ENCODE measurements at places on chromosomes 2 and 18.

GRCh38 chr2:25478736-25479135 is 137.0 kb upstream of the DNMT3A start:
- no peak for DNase-seq

GRCh38 chr18:59769129-59769865 is 72.1 kb upstream of the CCBE1 start:
- DNase-seq = no peak

GRCh38 chr18:54278615-54279014 is 9.3 kb downstream of the POLI start:
- DNase-seq = no peak

DNA sequence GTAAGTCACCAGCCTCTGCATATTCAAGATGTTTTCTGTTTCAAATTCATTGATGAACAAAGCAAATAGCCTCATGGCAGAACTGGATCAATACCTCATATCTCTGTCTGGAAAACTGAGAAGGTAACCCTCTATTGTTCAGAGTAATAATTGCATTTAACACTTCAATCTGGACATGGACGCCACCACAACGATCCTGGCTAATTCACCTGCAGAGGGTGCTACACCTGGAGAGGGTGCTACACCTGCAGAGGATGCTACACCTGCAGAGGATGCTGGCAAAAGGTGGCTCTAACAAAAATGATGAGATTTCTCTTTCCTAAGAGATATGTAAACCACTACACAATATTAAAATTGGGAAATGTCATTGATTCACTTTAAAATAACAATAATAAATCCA is 183.1 kb upstream of the HNRNPA3 start:
- DNase-seq = no peak

DNA sequence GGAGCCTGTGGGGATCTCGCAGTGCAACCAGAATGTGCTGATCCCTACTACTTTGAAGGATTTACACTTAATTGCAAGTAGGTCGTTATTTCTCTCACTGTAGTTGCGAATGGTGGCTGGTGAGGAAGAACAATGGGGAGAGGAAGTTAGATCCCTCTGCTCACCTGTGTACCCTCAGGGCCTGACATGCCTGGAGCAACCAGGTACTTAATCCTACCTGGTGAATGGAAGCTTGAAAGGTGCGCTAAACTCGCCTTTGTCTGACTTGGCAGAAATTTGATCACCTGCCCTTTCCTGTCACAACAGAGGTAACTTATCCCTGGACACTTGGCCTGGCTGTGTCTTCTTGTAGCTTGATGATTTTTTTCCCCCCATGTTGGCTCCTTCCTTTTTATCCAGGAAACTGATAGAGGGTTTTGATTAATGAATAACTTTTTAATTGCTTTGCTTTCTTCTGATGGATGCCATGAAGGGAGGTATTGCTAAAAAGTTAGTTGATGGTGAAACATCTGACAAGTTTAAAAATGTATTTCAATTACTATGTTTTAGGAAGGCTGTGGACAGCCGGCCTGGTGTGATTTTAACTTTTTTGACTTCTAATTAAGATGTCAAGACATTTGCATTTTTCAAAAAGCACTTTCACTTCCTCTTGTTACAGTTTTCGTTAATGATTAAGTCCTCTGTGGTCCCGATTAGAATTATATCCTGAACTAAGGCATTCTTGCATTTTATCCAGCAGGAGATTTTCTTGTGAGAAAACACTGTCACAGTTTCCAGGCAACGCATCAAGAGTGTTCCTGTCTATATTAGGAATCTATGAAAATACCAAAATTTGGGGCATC is 9.2 kb downstream of the SGPP2 start:
- DNase-seq = no peak

DNA sequence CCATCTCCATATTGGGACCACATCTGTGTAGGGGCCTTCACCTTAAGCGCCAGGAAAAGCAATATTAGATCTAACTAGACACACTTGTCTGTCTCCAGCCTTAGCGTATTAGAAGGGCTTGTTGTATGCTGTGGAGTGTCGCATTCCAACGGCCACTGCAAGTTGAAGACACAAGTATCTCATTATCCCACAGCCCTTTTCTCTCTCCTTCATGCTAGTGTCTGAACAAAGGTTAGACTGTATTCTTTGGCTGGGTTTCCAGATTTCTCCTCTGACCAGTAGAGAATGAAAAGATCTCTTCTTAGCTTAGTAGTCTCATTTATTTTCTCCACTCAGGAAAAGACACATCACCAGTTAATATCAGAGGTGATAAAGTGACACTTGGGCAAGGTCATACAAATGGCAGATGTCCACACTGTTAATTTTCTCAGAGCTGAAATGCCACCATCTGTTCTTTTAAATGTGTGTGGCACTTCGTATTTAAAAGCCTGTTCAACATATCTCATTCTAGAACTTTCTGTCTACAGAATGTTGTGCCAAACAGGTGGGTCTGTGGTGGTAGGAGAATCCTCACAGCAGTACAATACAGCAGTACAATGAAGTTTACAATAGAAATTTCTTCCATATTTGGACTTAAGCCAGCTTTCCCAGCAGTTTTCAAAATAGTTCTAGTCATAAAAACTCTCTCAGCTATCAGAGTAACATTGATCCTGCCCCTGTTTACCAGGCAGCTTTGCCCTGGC is 94.0 kb upstream of the ITGA6 start:
- no peak for DNase-seq

- DNase-seq = no peak
Observed at GRCh38 chr2:41464395-41464794, 583.4 kb upstream of the PKDCC start.

DNA sequence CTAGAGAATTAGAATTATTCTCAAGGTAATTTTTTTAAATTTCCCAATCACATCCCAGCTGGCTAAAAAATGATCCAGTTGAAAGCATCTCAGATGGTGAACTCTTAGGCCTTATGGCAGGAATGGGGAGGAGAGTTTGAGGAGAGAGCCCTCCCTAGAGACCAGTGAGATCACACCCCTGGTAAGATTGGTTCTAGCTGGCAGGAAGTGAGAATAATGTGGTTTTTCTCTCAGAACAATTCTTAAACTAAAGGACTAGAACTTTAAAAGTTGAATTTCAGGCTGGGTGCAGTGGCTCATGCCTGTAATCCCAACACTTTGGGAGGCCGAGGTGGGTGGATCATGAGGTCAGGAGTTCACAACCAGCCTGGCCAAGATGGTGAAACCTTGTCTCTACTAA is 120.2 kb downstream of the MYO3B start:
- DNase-seq = no peak

- DNase-seq = no peak
Observed at GRCh38 chr2:204255526-204255925, 289.7 kb upstream of the PARD3B start.

DNA sequence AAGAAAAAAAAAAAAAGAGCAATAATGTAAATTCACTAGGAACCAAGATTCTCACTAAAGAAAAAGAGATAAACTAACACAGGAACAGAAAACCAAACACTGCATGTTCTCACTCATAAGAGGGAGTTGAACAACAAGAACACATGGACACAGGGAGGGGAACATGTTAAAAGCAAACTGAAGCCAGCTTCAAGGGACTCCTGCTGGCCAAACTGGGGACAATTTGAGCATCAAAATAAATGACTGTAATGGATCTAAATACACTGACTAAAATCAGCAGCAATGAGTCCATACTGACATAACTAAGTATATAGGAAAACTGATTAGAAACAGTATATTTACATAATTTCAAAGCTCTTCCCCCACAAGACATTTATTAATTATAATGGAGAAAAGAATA is 73.0 kb downstream of the FARSB start:
- no peak for DNase-seq

DNA sequence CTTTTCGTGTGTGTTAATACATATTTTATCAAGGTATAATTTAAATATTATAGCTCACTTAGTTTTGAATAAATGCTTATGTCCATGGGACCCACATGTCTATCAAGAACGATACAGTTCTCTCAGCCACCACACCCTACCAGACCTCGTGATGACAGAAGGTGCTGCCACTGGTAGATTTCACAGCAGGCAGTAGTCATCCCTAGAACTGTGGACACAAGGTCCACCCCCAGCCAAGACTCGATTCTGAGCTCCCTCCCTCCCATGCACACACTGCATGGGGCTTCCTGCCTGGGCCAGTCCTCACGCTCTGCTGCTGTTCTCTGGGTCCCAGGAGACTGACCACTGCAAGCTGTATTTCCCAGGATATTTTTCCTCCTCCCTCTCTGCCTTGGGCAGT is 26.5 kb upstream of the CREB1 start:
- no peak for DNase-seq

- no peak for DNase-seq
Observed at GRCh38 chr2:182522405-182522896, 95.6 kb upstream of the PDE1A start.

- DNase-seq = no peak
Observed at GRCh38 chr2:42386682-42387081, 25.7 kb upstream of the COX7A2L start.

GRCh38 chr2:38966678-38967077 is 77.0 kb downstream of the ARHGEF33 start:
- no peak for DNase-seq

DNA sequence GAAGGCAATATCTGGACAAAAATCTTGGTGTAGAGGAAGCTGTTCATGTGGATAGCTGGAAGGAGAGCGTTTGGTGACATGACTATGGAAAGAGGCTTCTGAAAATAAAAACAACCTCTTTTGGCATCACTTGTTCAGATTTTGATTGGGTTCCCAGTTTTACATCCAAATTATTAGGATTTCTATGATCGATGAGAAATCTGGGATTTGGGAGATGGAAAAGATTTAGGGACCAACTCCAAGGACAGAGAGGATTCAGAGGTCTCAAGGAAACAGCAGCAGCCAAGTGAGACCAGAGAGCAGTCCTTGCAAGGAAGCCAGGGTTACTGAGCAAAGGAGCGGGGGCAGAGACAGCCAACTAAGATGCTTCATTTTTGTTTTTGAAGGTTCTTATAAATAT is 441.7 kb downstream of the TRIB2 start:
- no peak for DNase-seq

DNA sequence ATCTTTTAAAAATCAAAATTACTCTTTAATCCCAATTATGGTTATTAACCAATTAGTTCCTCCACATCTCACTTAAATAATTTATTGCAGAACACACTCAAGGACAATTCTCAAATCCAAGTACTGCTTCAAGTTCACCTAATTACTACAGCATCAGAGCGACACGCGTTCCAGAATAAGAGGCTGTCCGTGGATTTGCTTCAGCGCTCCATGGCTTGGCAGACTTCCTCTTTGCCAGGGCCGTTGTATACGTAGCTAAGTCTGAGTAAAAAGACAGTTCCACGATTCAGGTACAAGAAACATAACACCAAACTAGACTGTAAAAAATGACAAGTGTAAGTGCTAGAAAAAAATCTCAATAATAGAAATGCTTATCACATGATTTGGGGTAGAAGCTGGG is 153.2 kb upstream of the MYT1L start:
- DNase-seq = no peak

GRCh38 chr18:29071869-29072268 is 894.9 kb upstream of the CDH2 start:
- no peak for DNase-seq

GRCh38 chr18:6239716-6240115 is 175.0 kb downstream of the L3MBTL4 start:
- DNase-seq = no peak

- DNase-seq = no peak
Observed at GRCh38 chr2:69177785-69178636, 165.0 kb downstream of the ANTXR1 start.

- DNase-seq = no peak
Observed at GRCh38 chr2:226882606-226883005, 46.8 kb downstream of the RHBDD1 start.

- no peak for DNase-seq
Observed at GRCh38 chr2:148965623-148966437, 72.7 kb upstream of the LYPD6B start.

- DNase-seq = no peak
Observed at GRCh38 chr2:199994371-199994770, 39.0 kb downstream of the MAIP1 start.

Data from stimulated activated CD8-positive, alpha-beta memory T cell treated with anti-CD3 and anti-CD28 coated beads, Interleukin-7, amount 100 ng/mL, for 1 hour (primary cell).